ENCODE measurements at places on chromosomes 13 and 19. TPM values are rescaled to one million over a fixed set of nuclear protein-coding genes. Genes with fewer than 3 reads are reported as not detected.

REEP6 gene
- total RNA-seq = 0.26 TPM

NLRP5 gene
- total RNA-seq = not detected

LILRB5 gene
- not detected for total RNA-seq

GRK1 gene
- total RNA-seq = not detected

MISP3 gene
- total RNA-seq = 0.22 TPM

KRTDAP gene
- not detected for total RNA-seq

JUND gene
- total RNA-seq = 58.0 TPM

ZNF844 gene
- 1.5 TPM for total RNA-seq

KCNRG gene
- total RNA-seq = 9.5 TPM

PGPEP1 gene
- total RNA-seq = 19.6 TPM

TUBA3C gene
- not detected for total RNA-seq

LGI4 gene
- not detected for total RNA-seq

BRCA2 gene
- total RNA-seq = 1.5 TPM

HDGFL2 gene
- 45.8 TPM for total RNA-seq

NCR1 gene
- total RNA-seq = not detected

NLRP4 gene
- not detected for total RNA-seq

CDX2 gene
- not detected for total RNA-seq

KCNN4 gene
- total RNA-seq = 0.11 TPM

CGB2 gene
- not detected for total RNA-seq

ZNF610 gene
- 2.0 TPM for total RNA-seq

GIPC3 gene
- 1.2 TPM for total RNA-seq

SUPT20H gene
- 25.4 TPM for total RNA-seq

LGALS14 gene
- total RNA-seq = not detected

ANKRD24 gene
- total RNA-seq = 0.17 TPM

RDH8 gene
- total RNA-seq = not detected

KLHL26 gene
- total RNA-seq = 2.7 TPM

UNC13A gene
- under 0.01 TPM for total RNA-seq

ERICH4 gene
- total RNA-seq = not detected

GGN gene
- not detected for total RNA-seq

IL4I1 gene
- total RNA-seq = 0.52 TPM

PDE4C gene
- not detected for total RNA-seq

ZNF578 gene
- 0.54 TPM for total RNA-seq

CNN1 gene
- total RNA-seq = under 0.01 TPM

IGFL2 gene
- total RNA-seq = not detected

C5AR2 gene
- 0.11 TPM for total RNA-seq

SWSAP1 gene
- total RNA-seq = 1.1 TPM

ACP7 gene
- not detected for total RNA-seq

LRRC4B gene
- under 0.01 TPM for total RNA-seq

ZNF90 gene
- total RNA-seq = 0.33 TPM

PSG11 gene
- not detected for total RNA-seq

MYH14 gene
- 0.09 TPM for total RNA-seq

PEAK3 gene
- 0.22 TPM for total RNA-seq
